ENCODE measurements at places on chromosomes 7 and 10.
A peak's percentile ranks its signal among the peaks of the same experiment; 100 is the strongest.

GRCh38 chr10:74930965-74931364 is 104.6 kb downstream of the KAT6B start:
- no peak for DNase-seq

DNA sequence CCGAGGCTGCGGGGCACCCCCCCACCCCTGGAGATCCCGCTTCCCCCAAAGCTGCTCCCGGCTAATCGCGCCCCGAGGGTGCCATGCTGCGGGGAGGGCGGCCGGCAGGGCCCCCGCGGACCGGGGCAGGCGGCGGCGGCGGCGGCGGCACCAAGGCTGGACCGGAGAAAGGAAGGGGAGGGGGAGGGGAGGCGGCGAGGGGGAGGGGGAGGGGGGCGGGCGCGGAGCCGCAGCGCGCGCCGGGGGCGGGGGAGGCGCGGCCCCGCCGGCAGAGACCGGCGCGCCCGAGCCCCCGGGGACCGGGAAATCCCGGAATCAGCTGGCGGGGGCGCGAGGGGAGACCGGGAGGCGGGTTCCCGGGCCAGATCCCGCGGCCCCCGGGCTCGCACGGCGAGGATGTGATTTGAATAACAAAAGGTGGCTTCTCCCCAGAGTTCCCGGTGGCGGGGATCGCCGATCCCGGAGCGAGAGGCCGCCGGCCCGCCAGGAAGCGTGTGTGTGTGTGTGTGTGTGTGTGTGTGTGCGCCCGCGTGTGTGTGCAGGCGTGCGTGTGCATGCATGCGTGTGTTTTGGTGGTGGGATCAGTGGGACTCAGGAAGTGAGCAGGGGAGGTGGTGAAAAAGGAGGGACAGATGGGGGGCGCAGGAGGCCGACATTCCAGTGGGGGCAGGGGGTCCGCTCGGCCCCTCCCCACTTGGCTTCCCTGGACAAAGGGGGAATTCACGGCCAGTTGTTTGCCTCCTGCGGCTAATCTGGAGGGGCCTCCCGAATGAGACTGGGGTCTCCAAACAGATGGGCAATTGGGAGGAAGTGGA is 99.5 kb downstream of the HIP1 start:
- DNase-seq, result peak; percentile 22

DNA sequence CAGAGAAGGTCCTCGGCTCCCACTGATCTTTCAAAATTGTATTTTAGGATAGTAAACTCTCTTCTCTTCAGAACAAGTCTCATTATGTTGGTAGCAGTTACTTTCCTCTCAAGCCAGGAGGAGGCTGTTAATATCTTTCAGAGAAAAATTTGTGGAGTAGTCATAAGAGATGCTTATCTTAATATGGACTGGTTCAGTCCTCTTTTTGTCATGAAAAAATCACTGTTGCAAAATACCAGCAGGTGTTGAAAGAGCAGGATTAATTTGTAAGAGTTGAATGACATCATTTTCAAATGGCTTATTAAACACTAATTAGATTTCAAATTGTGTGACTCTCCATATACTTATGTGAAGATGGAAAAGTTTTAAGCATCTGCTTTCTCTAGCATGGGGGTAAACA is 662.5 kb downstream of the POM121L12 start:
- no peak for DNase-seq

DNA sequence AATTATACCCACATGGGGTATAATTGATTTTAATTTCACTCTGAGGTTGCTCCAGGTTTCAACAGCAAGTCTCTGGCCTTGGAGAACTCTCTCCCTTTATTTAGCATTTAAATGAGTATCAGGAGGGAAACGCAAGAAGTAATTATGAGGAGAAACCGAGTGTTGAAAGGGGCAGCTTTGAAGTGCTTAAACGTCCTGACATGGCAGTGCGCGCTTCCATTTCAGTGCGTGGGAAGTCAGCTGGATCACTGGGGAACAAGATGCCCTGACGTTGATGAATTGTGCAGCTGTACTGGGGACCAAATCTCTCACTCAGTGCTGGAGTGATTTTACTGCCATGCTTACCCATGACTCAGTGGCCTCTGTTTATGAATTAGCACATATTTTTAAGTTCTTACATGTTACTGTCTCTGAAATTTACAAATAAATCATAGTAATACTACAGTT is 106.0 kb upstream of the PRR15 start:
- DNase-seq, result no peak

GRCh38 chr10:103556383-103557007 is 63.0 kb downstream of the NEURL1 start:
- DNase-seq, result no peak

DNA sequence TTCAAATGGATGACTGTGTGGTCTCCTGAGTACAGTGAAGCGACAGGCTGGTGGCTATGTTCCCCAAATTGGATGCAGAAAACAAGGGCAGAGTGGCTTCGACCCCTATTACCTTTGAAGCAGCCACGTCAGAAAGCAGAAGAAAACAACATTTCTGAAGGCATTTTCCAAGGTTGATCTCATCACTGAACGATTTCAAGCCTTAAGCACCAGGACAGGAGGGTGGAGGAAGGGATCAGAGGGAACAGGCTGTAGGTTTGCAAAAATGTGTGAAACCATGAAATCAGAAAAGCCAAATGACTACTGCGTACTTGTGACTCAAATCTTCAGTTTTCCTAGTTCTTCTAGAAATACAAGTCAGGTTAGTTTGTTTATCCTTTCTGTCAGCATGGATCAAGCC is 181.0 kb upstream of the TMEM106B start:
- no peak for DNase-seq

DNA sequence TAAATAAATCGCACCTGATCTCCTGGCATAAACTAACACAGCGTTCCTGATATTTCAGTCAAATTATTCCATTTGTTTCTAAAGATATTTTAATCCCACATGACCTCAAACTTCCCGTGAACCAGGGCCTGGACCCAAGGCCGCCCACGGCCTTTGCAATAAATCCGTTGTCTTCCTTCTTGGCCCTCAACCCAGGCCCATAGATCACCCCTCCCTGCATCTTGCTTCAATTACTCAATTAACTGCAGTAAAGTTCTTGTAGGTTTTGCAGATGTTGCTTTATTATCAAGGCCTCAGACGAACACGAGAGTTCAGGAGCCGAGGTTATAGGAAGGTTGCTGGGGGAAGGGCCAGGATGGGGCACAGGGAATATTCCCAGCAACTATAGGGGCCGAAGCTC is 249.4 kb downstream of the RAB11FIP2 start:
- DNase-seq, result no peak

Measured in memory B cell (primary cell).